ENCODE measurements at places on chromosomes 3 and 15.

DNA sequence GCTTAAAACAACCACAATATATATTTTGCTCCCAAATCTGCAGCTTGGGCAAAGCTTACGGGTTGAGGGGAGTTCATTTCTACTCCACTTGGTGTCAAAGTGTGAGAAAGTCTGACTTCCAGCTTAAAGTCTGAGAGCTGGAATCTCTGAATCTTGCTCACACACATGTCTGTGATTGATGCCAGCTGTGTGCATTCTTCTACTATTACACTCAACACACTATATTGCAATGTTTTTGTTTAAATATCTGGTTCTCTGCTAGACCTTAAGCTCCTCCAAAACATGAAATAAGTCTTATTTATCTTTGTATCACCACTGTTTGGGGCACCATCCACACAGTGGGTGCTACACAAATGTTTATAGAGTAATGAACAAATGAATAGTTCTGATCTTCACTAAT lies 36.7 kb upstream of the SECISBP2L start:
- DNase-seq, result no peak

- DNase-seq, result no peak
These were observed 1.0 kb downstream of the IQSEC1 start for GRCh38 chr3:13072239-13072599.

GRCh38 chr3:42490243-42490642 lies 12.2 kb upstream of the VIPR1 start:
- no peak for DNase-seq

- DNase-seq, result no peak
These were observed 45.6 kb downstream of the CMC1 start for GRCh38 chr3:28287046-28287445.

Data from thoracic aorta (tissue), 2 donors.